LNCaP clone FGC (cell line): ENCODE measurements at places on chromosomes 6 and 20.

GRCh38 chr20:54048481-54048880 lies 21.9 kb downstream of the BCAS1 start:
- no peak for DNase-seq

DNA sequence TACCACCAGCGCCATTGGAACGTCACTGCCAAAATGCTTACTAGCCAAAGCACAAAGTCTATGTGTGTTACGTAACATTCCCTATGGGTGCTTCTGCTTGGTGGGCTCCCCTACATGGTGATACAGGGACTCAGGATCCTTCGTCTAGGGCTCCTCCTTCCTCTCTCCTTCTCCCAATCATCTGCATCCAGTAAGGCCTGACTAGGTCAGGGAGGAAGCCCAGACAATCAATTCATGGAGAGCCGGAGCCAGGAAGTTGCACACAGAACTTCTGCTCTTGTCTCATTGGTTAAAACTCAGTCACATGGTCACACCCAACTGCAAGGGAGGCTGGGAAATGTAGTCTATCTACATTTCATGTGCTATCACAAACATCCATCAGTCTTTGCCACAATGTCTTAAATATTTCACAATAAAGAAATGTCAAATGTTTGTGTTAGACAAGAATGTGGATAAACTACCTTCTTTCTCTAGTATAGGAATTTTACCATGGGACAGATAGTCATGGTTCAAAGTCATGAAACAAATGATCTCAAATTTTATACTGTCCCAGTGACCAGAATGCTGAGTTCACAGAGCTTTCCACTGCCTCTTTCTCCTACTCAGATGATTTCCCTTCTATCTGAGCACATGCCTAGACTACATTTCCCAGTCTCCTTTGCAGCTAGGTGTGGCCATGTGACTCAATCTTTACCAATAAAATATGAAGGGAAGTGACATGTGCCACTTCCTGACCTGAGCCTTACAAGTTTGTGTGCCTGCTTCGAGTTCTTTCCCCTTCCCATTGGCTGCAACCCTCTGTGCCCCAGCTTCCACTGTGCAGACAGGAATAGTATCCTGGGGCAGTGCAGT lies 9.3 kb upstream of the KCNK15 start:
- DNase-seq: no peak

DNA sequence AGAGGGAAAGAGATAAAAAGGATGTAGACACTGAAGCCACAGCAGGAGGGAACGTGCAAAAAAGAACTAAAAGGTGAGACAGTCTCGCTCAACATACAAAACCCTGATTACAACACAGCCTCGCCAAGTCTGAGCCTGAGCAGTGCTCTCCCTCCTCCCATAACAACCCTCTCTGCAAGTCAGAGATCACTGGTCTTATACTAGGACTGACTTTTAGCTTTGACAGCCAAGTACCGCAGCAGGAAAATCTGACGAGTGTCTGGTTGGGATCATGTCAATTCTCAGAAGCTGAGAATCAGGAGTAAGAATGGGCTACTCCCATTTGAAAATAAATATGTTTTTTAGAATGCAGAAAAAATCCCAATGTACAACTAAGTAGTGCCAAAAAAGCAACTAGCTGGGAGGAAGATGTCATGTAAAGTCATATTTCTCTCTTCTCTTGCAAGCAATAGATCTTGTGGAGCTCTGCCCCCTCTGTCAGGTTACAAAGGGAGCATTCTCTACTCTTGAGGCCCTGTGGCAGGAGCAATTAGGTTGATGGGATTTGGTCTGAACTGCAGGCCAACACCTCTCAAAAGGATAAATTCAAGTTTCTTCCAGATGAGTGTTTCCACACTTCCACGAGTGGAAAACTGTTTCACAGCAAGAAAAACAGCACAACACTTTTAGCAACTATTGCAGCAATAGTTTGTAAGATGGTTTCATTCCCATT lies 118.9 kb upstream of the COL21A1 start:
- no peak for DNase-seq

- DNase-seq: no peak
Measured at GRCh38 chr6:22529866-22530265, 39.5 kb upstream of the HDGFL1 start.

DNA sequence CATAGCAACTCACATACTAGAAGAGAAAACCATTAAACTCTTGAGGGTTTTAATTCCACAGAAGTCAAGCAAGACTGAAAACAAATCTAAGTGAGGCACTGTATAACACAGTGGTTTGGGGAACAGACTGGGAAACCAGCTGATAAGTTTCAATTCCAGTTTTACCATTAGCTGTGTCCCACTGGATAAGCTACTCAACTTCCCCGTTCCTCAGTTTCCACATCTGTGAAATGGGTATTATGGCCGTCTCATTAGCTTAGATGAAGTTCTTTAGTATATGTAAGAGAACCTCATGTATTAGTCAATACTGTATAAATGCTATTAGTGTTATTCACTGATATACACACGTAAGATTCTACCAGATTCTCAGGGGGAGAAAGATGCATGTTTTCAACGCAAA lies 89.0 kb downstream of the ZFP64 start:
- no peak for DNase-seq
